ENCODE measurements at places on chromosomes 3 and 15. TPM values are rescaled to one million over a fixed set of nuclear protein-coding genes. Genes with fewer than 3 reads are reported as not detected.

TRH gene
- total RNA-seq: not detected

ARL6 gene
- 9.8 TPM for total RNA-seq

ZPLD1 gene
- not detected for total RNA-seq

RTP3 gene
- total RNA-seq: not detected

SACM1L gene
- 78.7 TPM for total RNA-seq

DNA sequence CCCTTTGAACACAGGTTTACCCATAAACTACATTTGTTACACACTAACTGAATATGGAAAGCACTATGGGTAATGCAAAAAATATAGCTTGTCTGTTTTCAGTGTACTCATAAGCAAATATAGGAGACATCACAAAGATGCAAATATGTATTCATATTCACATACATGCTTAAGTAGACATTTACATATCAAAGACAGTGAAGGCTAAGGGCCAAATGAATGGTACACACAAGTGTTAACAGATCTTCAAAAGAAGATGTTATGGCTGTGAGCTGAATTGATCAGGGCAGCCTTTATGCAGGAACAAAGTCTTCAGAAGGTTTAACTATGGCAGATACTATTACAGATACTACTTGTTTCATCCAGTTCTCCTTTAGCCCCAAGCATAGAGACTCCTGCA lies 384.1 kb downstream of the FHIT start:
- DNase-seq: no peak
- H3K27me3 ChIP-seq: no peaks in the 10 kb centered on the region
- H3K4me1 ChIP-seq: no peaks in the 10 kb centered on the region
- H3K4me3 ChIP-seq: no peak overlapping the region
- no peaks in the 10 kb centered on the region for H3K36me3 ChIP-seq

- peaks cover 27% of the 10 kb centered on the region for H3K4me1 ChIP-seq
- H3K27ac ChIP-seq: peak overlapping the region; percentile 96
- H3K36me3 ChIP-seq: peaks cover 25% of the 10 kb centered on the region
These were observed 692 bp downstream of the ZWILCH start for GRCh38 chr15:66505818-66506217.

GRCh38 chr3:142272200-142272891 lies 47.0 kb upstream of the GK5 start:
- no peak for DNase-seq
- no peak overlapping the region for H3K27ac ChIP-seq
- H3K36me3 ChIP-seq: no peaks in the 10 kb centered on the region
- no peak overlapping the region for H3K4me3 ChIP-seq
- peaks cover 26% of the 10 kb centered on the region for H3K4me1 ChIP-seq
- no peaks in the 10 kb centered on the region for H3K27me3 ChIP-seq

- H3K27me3 ChIP-seq: no peaks in the 10 kb centered on the region
- H3K4me1 ChIP-seq: no peaks in the 10 kb centered on the region
- no peak overlapping the region for H3K4me3 ChIP-seq
- H3K36me3 ChIP-seq: no peaks in the 10 kb centered on the region
- DNase-seq: no peak
- H3K27ac ChIP-seq: no peak overlapping the region
These were observed 15.8 kb upstream of the SSUH2 start for GRCh38 chr3:8660175-8661118.

- H3K4me1 ChIP-seq: no peaks in the 10 kb centered on the region
- H3K4me3 ChIP-seq: no peak overlapping the region
- no peaks in the 10 kb centered on the region for H3K36me3 ChIP-seq
- no peaks in the 10 kb centered on the region for H3K27me3 ChIP-seq
- DNase-seq: no peak
These were observed 21.2 kb downstream of the ZDHHC23 start for GRCh38 chr3:113968986-113969385.

GRCh38 chr3:154884952-154885351 lies 195.2 kb upstream of the MME start:
- no peaks in the 10 kb centered on the region for H3K27me3 ChIP-seq
- H3K4me1 ChIP-seq: no peaks in the 10 kb centered on the region
- no peak for DNase-seq
- no peaks in the 10 kb centered on the region for H3K36me3 ChIP-seq
- no peak overlapping the region for H3K27ac ChIP-seq

GRCh38 chr3:57963811-57964346 lies 44.3 kb upstream of the FLNB start:
- H3K27ac ChIP-seq: no peak overlapping the region
- DNase-seq: no peak
- no peak overlapping the region for H3K4me3 ChIP-seq
- H3K4me1 ChIP-seq: peaks cover 11% of the 10 kb centered on the region
